ENCODE measurements at places on chromosomes 16 and 17.

GRCh38 chr16:14028202-14028601 is 42.9 kb upstream of the MRTFB start:
- DNase-seq, result no peak

GRCh38 chr16:53121043-53121620 is 66.3 kb downstream of the CHD9 start:
- no peak for DNase-seq

- no peak for DNase-seq
Observed at GRCh38 chr17:40279402-40279801, 8.3 kb upstream of the CDC6 start.

DNA sequence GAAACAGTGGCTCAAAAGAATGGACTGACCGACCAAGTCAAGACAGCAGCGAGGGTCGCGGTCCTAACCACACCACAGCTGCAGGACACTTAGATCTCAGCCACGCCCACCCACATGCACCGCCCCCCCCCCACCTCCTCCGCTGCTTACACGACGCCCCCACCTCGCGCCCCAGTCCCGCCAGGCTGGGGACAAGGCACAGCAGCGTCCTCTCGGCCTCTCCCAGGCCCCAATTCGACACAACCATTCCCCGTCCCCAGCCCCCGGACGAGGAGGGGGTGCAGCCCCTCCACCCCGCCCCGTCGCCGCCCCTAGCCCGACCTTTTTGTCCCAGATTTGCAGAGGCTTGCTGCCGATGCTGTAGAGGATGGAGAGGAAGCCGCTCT is 477 bp downstream of the CFAP20 start:
- DNase-seq, result no peak

GRCh38 chr17:6567528-6568183 is 11.3 kb upstream of the PITPNM3 start:
- no peak for DNase-seq

DNA sequence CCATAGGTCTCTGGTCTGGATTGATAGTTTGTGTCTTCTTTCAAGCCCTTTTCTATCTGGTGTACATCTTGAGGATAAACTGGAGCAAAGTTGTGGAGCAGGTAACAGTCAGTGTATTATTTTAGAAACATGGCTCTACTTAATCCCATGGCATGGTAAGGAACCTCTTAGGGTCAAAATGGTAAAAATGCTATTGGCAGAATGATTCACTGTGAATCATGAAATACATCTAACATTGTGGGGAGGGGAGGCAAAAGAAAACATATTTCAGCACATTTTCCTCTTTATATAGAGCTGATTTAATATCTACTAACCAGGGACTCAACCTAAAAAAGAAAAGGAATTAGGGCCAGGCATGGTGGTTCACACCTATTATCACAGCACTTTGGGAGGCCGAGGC is 17.9 kb upstream of the ALDH3A2 start:
- no peak for DNase-seq

DNA sequence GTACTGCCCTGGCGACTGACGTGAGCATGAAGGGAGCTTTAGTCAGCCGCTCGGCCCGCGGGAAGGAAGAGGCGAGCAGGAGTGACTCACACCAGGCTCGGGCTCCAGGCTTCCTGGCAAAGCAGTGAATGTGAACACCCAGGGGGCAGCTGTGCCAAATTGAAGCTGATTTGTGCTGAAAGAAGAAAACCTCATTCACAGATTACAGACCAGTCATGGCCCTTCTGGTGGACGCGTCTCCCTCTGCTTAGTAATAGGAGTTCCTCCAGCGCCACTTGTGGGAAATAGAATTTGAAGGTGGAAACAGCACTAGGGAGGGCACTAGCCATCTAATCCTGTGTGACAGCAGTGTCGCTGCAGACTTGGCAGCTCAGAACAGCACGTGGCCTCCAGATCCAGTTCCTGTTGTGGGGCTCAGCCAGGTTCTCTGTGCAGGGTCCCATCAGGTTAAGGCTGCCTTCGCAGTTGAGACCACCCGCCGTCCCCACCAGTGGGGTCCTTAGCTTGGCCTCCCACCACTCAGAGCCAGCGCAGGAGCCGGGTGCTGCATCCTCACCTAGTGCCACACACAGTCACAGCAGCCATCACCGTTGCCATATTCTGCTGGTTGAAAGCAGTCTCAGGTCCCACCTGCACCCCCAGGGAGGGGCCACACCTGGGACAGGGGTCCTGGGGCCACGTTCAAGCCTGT is 164.5 kb upstream of the CHMP6 start:
- DNase-seq, result peak; percentile 41

- no peak for DNase-seq
Observed at GRCh38 chr16:78916928-78917545, 683.5 kb downstream of the MAF start.

DNA sequence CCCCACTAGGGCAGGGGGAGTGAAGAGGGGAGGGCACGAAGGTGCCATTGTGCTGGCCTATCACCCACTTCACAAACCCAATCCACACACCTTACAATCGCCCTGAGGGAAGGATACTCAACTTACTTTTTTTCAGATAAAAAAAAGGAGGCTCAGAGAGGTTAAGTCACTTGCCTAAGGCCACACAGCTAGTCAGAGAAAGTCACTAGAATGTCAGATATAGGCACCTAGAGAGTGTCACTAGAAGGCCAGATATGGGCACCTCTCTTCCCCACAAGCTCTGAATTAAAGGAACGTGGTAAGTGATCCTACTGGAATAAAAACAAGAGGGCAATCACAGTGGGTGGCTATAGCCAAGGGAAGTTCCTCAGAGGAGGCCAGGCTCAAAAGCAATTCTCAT is 204.5 kb upstream of the ASIC2 start:
- no peak for DNase-seq

- DNase-seq, result no peak
Observed at GRCh38 chr16:55325458-55326109, 1.6 kb downstream of the IRX6 start.

GRCh38 chr16:85710732-85711131 is 22.0 kb upstream of the GINS2 start:
- no peak for DNase-seq

DNA sequence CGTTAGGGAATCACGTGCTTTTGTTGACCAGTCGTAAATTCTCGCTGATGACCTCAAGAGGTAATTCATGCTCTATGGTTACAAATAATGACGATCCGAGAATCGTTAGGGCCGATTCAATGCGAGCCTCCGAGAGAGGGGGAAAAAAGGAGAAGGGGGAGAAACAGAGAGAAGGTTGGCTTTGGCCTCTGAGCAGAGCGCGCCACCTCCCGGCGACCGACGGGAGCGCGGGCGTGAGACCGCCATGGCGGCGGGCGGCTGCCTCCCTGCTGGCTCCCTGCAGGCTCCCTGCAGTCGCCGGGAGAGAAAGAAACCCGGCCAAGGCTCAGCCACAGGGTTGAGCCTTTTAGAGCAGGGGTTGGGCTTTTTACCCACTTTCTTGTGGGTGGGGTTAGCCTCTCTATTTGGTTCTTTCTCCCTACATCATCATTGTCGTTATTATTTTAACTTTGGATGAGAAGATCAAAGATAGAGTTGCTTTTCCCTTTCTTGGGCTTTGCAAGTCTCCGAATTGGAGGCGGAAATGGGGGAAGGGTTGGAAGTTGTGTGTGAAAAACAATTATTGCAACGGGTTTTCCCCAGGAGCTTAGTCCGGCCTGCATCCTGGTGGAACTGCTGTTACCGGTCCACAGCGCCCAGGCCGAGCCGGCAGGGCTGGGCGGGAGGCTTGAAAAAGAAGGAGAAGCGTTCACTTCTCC is 410 bp upstream of the HOXB5 start:
- DNase-seq, result peak; percentile 87

GRCh38 chr16:57462978-57463362 is 491 bp downstream of the POLR2C start:
- DNase-seq, result no peak

GRCh38 chr16:11585460-11586377 is 1.0 kb downstream of the LITAF start:
- DNase-seq, result peak; percentile 44

DNA sequence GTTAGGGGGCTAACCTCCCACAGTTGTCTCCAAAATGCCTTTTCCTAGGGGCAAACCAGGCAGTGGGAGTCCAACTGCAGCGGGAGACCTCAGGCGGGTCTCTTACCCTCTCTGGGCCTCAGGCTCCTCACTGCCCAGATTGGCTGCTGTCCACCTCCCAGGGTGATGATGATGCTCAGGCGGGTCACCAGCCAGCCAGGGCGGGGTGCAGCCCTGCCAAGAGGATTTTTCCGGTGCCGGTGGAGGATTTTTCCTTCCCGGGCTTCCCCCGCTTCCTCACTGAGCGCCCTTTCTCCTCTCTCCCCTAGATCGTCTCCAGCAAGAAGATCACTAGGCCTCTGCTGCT is 22.8 kb downstream of the CPNE2 start:
- DNase-seq, result no peak

GRCh38 chr17:8322061-8322460 is 12.0 kb downstream of the ARHGEF15 start:
- no peak for DNase-seq

DNA sequence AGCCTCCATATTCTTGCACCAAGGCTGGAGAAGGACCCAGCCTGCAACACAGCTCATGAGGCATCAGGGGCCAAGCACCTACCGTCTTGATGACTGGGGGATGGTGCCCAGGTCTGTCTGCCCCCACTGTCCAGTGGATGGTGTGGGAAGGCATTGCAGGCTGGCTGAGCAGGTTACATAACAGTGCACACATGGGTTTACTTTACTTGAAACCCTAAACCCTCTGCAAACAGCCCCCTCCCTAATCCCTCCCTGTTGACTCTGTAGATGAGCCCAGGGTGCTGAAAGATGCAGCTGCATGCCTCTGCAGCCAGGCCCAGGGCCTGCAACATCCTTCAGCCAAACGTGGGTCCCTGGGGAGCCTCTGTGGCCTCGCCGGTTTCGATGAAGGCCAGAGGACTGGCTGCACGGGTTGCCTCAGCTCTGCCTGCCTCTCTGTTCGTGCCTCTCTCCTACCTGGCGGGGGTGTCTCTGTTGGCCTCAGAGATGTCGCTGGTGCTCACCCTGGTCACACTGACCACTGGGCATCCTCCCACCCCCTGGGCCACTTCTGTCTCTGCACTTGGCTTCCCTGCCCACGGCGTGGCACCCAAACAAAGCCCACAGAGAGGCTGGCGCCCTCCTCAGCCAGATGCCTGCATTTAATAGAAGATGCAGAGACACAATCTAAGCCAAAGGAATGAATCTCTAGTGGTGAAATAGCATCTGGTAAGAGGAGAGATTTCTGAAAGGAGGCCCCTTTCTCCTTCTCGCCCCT is 95.1 kb downstream of the METRNL start:
- peak; percentile 10 for DNase-seq

DNA sequence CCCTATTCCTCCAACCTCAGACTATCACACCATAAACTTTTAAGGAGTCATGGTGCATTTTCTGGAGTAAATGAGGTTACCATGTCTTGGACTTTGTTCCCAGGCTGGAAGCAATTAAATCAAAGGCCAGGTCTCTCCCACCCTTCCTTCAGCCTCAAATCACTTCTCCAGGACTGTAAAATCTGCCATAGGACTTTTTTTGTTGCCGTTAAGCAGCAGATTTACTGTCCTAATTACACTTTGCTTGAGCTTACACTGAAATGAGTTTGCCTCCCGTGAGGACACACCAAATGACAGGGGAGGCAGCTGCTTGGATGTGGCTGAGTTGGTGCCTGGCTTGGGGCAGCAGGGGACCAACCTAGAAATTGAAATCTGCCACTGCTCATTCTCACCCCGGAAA is 14.7 kb downstream of the DCAKD start:
- DNase-seq, result no peak

DNA sequence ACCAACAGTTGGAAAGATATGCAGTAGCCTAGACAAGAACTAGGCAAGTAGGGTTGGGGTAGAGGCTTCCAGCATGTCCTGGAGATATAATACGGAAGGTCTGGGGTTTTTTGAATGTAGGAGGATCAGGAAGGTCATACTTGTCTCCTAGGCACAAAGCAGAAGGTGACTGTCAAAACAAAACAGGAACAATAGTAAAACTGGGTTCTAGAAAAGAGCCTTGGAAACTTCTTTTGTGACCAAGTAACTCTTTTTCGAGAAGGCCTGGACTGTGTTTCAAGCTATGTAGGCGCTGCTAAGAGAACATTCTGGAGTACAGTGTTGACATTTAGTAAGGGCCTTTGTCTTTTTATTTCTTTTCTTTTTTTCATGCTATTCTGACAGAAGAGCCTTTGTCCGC is 26.9 kb upstream of the TENT4B start:
- no peak for DNase-seq

DNA sequence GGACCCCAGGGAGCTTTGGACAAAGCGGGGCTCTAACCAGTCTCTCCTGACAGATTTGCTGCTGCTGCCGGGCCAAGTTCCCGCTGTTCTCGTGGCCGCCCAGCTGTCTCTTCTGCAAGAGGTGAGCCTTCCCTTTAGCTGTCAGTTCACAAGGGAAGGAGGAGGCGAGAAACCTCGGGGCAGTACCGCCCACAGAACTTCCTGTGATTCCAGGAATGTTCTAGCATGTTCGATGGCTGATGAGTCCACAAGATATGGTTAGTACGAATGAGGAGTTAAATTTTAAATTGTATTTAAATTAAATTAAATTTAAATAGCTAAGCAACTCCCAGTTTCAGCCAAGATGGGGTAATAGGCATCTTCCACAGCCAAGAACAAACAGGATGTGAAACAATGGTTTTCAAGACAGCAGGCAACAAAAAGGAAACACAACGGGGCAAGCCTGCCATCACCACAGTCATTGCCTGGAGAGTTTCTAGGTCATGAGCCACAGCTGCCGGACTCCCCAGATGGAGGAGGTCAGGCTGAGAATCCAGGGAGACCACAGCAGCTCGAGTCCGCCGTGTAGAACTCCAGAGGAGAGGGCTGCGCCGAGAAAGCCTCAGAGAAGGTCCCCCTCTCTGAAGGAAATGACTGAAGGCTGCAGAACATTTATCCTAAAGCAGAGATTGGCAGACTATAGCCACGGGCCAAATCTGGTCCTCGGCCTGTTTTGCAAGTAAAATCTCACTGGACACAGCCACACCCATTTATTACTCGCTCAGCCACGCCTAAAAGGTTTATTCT is 9.5 kb upstream of the TCF25 start:
- peak; percentile 41 for DNase-seq
